ENCODE measurements at places on chromosomes 4 and X.

DNA sequence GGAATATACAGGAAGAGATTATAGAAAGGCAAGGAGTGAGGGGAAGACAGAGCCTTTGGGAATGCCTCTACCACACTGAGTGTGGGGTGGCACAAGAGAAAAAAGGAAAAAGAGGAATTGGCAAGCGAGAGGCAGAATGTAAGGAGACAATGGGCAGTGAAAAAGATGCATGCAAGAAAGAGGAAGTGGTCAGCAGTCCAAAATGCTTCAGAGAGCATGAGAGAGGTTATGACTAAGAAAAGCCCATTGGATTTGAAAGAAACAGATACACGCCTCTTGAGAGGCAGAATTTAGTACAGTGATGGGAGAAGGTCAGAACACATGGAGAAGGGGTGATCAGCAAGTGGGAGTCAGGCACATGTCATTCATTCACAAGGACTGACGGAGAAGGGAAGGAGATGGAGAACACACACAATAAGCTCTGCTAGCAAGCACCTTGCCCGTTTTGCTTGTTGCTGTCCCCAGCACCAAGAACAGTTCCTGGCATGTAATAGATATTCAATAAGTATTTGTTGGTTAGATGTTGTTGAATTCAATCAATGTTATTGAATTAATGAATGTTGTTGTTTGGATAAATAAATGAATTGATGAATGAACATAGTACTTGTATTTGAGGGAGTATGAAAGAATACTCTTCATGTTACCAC is 6.3 kb downstream of the DCHS2 start:
- peak; percentile 35 for DNase-seq

DNA sequence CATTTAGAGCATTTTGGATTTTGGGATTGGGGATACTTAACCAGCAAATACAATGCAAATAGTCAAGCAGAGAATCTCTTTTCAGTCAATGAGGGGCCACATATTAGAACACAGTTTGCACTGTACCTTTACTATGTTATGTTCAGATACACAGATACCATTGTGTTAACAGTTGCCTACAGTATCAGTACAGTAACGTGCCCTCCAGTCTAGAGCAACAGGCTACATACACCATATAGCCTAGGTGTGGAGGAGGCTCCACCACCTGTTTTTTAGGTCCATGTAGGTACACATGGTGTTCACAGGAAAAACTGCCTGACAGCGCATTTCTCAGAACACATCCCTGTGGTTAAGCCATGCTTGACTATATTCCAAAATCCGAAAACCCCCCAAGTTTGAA is 9.1 kb downstream of the GRPEL1 start:
- no peak for DNase-seq

GRCh38 chrX:39969099-39969818 is 128.5 kb downstream of the BCOR start:
- no peak for DNase-seq

- DNase-seq = no peak
Measured at GRCh38 chr4:139942241-139942640, 211.7 kb downstream of the MAML3 start.

DNA sequence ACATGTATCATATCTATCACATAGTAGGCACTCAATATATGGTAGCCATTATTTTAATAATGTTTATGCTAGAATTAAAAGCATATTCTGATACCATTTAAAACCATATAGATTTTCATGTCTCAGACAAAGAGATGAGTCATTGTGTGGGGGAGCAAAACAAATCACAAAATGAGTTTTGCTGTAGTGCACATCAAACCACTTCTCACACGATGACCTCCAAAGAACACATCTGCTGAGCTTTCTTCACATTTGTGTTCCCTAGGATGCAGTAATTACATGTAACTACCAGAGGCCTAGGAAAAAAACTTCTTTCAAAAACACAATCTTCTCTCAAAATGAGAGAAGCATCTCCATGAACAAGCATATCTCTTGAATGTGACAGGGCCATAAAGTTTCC is 56.1 kb upstream of the BRS3 start:
- DNase-seq = no peak

- DNase-seq = peak; percentile 49
Measured at GRCh38 chr4:92334716-92335350, 31.1 kb downstream of the GRID2 start.

- no peak for DNase-seq
Measured at GRCh38 chr4:8079031-8079885, 79.4 kb downstream of the ABLIM2 start.

GRCh38 chrX:70079870-70080269 is 17.6 kb downstream of the OTUD6A start:
- DNase-seq = no peak

GRCh38 chrX:72576141-72576894 is 3.7 kb upstream of the HDAC8 start:
- DNase-seq = no peak

GRCh38 chr4:41095973-41096372 is 118.4 kb downstream of the APBB2 start:
- no peak for DNase-seq

GRCh38 chr4:138236037-138236436 is 6.1 kb downstream of the SLC7A11 start:
- DNase-seq = no peak

DNA sequence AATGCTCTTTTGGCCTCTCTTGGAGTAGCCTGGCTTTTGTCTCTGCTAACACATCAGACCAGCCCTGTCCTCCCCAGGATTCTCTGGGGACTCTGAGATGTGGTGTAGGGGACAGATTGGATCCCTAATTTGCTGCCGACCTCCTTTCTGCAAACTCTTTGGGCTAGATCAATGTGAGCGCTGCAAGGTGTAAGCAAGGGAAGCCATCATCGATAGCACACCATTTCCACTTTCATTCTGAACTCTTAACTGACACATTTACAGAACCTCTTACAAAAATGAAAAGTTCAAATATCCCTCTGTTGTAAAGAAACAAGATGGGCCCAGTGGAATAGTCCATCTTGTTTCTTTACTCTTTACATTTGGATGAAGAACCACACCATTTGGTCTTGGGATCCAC is 46.6 kb downstream of the PGRMC2 start:
- DNase-seq = no peak

- DNase-seq = peak; percentile 57
Measured at GRCh38 chr4:109560687-109561461, 828 bp downstream of the MCUB start.

GRCh38 chr4:108355902-108356535 is 187.3 kb upstream of the LEF1 start:
- DNase-seq = no peak

- DNase-seq = peak; percentile 36
Measured at GRCh38 chr4:38768968-38769394, 13.8 kb downstream of the TLR10 start.

DNA sequence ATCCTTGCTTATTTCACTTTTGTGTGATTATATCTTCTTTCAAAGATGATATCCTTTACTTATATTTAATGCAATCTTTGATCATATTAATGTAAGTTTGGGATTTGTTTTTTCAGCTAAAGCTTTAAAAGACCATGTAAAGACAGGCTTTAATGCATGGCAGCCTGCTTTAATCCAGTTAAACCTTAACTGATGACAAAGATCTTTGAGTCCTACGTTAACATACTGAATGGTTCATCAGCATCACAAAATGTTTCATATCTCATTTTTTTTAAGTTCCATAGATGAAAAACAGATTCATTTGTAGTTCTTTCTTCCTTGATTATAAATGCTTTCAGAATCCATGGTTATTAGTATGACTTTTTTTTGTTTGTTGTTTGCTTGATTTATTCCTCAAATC is 1102.8 kb downstream of the FSTL5 start:
- no peak for DNase-seq

DNA sequence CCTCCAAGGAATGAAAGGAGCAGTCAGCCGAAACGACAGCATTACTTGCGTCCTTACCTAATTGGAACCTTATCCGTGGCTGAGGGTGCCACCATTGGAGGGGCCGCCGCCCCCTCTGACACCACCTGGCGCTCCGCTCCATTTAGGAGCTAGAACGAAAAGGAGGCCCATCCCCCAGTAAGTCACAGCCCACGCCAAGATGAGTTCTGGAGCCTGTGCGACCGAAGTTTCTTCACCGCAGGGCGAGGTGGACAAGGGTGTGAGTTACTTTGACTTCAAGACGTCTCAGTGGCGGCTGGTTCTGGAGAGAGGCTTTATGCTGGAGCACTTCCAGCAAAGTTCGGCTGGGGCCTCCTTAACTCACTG is 729 bp upstream of the IRF2 start:
- DNase-seq = no peak

GRCh38 chr4:145786261-145786660 is 106.3 kb downstream of the C4orf51 start:
- no peak for DNase-seq

- DNase-seq = no peak
Measured at GRCh38 chr4:77031544-77031943, 44.2 kb downstream of the CCNI start.

DNA sequence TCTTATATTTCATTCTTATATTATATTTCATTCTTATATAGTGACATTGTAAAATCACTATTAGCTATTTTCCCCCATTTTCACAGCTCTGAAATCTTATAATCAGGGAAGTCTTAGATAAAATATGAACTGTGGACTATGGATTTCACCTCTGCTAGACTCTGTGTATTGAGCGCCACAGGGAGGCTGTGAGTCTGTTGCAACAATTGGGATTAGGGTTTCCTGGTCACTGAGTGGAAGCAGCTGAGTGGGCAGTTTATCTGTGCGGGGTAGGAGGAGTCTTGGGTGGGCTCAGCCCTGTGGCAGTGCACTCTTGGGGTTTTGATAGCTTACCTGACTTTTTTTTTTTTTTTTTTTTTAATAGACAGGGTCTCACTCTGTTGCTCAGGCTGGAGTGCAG is 249.5 kb downstream of the PTTG2 start:
- DNase-seq = no peak

Data from pons (tissue), 1 donor.